ENCODE measurements at places on chromosomes 4 and X.

DNA sequence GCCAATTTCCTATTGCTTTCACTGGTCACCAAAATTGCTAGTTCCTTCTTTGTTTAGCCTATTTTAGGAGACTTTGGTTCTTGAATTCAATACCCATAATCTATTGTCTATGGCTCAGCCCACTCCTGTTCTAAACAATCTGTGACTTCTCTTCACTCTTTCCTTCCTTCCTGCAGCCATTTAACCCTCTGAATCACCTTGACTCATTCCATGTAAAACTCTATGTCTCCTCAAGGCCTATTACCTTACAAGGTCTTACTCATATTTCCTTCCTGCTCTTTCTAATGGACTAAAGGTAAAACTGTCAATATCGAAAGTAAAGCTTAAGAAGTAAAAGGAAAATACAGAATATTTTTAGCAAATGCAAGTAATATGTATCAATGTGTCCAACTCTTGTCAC, 301.6 kb downstream of the ARHGAP24 start:
- DNase-seq, result no peak

DNA sequence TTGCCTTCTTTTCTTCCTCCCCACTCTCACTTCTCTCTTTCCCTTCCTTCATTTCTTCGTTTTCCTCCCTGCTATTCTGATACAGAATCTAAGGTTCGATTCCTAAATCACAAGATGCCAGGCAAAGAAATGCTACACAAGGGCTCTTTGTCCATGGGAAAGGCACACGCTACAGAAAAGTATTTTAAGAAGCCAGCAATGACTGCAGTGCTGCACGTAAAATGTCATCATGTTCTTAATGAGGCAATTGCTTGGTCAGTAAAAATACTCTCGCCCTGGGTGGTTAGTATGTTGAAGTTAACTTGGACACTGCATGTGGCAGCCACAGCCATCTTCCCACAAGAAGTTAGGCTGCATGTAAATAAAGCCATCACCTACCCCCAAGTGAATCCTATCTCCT, 178.4 kb downstream of the DHX15 start:
- DNase-seq, result no peak

DNA sequence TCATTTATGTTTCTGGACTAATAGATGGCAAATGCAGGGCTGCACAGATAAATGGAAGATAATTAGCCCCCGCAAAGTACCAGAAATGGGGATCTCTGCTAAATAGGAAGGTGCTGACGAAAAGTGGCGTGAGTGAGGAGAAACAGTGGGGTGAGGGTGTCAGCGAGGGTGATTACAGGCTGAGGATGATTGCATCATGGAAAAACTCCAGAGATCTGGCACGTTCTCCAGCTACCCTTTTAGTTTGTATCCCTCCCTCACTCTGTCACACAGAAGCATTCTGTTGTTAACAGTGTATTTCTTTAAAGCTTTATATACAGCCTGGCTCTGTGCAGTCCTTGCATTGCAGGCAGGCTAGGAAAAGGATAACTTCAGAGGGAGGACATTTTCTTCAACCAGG, 309.6 kb upstream of the DDX53 start:
- no peak for DNase-seq

GRCh38 chr4:90503677-90504076, 376.5 kb downstream of the CCSER1 start:
- DNase-seq, result no peak

DNA sequence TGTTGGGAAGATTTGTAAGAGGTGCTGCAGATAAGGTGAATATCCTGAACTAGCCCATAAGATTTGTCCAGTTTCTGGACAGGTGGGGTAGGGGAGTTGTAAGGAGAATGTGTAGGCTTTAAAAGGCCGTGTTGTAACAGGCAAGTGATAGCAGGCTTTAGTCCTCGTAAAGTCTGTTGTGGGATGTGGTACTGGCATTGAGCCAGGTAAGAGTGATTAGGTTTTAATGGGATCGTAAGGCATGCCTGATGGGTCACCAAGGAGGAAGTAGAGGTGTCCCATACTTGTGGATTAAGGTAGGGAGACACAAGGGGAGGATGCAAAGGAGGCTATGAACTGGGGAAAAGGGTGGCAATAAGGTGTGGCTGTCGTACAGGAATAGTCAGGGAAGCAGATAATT, 256.9 kb upstream of the DKK2 start:
- DNase-seq, result no peak

- no peak for DNase-seq
These were observed 57.0 kb downstream of the HPGDS start for GRCh38 chr4:94285666-94286065.

DNA sequence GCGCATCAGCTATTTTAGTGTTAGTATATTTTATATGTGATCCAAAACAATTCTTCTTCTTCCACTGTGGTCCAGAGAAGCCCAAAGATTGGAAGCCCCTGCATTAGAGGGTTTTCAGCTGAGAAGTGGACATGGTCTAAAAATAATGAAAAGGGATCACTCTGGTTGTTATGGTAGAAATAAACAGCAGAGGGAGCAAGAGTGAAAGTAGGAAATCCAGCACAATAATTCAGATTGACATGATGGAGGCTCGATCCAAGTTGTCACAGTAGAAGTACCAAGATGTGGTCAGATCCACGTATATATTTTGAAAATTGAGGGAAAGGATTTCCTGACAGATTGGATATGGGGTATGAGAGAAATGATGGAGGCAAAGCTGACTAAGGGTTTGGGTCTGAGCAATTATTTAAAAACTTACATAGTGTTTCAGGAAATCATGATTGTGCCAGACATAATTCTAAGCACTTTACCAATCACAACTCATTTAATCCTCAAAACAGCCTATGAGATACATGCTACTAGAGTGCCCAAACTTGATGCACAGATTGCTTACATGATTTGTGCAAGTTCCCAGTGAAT, 17.0 kb upstream of the TMEM144 start:
- peak; percentile 14 for DNase-seq

- DNase-seq, result no peak
These were observed 313.8 kb upstream of the TEX13C start for GRCh38 chrX:125005863-125006262.

DNA sequence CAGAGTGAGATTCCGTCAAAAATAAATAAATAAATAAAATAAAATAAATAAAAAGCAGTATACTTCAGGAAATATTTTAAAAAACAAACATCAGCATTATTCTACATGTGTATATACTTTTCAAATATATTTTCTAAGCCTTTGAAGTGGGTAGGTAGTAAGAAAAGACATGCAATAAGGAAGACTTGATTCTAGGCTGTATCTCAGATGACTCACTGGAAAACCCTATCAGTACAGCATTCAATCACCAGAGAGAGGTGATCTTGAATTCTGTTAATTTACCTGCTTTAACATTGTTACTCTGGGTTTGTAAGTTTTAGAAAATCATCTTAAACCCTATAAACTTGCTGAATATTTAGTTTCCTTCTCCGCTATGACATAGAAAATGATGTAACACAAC, 106.6 kb upstream of the NAP1L5 start:
- DNase-seq, result no peak

GRCh38 chr4:182917182-182918043, at the start of gene DCTD:
Gene DCTD (minus strand): TSS chr4:182917386. CDS start chr4:182915568, 1,818 bp downstream.
- DNase-seq, result peak; percentile 71

GRCh38 chr4:82428969-82429727, 1.1 kb downstream of the HNRNPDL start:
- DNase-seq, result peak; percentile 92

DNA sequence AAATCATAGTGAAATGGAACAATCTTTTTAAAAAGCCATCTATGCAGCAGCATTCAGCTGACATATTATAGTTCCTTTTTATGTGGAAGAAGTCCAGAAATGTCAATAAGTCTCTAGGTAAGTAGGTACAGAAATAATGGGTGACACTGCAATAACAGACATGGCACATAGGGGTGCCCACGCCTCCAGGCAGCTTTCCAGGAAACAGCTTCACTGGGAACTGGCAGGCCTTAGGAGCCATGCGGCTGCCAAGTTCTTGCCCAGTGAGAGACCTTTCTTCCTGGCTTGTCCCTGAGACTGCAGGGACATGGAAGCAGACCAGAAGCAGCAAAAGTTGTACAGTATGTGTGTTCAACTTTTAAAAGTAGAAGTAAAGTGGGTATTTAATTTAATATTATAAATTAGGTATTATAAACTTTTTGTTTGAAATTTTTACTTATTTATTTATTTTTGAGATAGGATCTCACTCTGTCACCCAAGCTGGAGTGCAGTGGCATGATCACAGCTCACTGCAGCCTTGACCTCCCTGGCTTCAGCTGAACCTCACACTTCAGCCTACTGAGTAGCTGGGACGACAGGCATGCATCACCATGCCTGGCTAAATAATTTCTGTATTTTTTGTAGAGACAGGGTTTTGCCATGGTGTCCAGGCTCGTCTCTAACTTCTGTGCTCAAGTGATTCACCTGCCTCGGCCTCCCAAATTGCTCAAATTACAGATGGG, 12.1 kb upstream of the ETNPPL start:
- no peak for DNase-seq

DNA sequence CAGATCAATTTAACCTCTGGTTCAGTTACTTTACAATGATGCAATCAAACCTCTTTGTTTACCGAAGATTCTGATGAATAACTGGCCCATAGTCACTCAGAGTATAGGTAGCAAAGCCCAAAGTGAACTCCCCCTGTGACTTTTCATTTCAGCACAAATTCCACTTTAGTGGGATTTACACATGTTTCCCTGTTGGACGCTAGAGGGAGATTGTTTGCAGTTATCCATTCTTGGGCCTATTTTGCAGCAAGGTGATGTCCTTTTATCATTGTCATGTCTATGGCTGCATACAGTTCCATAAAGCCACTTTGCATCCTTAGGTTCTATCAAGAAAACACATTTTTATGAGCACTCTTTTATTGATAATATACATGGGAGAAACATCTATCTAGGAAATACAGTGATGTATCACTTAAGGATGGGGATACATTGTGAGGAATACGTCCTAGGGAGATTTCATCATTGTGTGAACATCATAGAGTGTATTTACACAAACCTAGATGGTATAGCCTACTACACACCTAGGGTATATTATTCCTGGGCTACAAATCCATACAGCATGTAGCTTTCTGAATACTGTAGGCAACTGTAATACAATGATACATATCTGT, 14.5 kb upstream of the DKK2 start:
- DNase-seq, result no peak

- peak; percentile 93 for DNase-seq
These were observed 759 bp downstream of the H2AZ1 start for GRCh38 chr4:99949034-99949998.

GRCh38 chrX:64394874-64395567, at the start of gene MTMR8:
Gene MTMR8 (minus strand): TSS chrX:64395452. CDS start chrX:64395363, 89 bp downstream.
- peak; percentile 77 for DNase-seq

DNA sequence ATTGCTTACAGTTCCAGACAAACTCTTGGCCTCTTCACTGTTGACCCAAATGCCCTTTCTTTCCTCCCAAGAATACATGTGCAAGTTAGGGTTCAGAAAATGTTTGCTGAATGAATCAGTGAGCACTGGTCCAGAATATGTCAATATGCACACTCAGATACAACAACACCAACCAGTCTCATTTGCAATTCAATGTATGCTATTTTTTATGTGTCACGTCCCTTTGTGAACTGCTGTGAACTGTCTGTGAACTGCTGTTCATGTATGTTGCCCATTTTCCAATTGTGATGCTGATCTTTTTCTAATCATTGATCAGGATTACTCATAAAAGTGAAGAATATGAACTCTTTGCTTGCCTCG, 17.8 kb downstream of the GAB3 start:
- DNase-seq, result no peak

DNA sequence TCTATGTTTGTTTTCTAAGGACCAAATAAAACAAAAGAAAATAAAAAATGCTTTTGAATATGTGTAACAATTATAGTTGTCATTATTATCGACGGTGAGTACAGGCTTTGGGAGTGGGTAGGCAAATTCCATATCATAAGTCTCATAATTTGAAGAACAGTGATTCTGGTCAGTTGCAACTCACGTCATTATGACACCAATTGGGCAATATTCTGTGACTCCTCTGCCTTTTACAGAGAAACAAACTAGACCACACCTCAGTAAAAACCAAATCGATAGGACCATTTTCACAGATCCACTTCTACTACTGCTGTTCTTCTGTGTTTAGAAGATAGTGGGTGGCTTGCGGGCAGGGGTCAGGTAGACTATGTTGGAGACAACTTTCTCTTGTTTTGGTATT, 250.1 kb downstream of the C4orf33 start:
- DNase-seq, result no peak

GRCh38 chr4:77913348-77913747, 50.7 kb downstream of the MRPL1 start:
- no peak for DNase-seq

GRCh38 chr4:171035909-171036308, 777.3 kb upstream of the GALNTL6 start:
- DNase-seq, result no peak

DNA sequence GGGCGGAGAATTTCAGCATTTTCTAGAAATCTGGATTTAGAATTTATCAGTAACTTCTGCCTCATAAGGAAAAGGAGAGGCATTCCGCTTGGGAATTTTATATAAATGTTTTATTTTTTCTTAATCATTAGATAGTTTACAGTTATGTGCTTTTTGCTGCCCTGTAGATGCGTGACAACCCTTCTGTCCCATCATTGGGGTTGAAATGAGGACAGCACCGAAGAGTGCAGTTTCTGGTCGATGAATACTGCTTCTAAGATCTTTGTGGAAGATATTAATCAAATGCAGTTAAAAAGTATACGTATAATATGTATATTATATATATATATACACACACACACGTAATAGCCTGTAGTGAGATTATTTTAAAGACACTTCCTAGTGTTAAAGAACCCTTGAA, 1.5 kb downstream of the RBPJ start:
- DNase-seq, result no peak

DNA sequence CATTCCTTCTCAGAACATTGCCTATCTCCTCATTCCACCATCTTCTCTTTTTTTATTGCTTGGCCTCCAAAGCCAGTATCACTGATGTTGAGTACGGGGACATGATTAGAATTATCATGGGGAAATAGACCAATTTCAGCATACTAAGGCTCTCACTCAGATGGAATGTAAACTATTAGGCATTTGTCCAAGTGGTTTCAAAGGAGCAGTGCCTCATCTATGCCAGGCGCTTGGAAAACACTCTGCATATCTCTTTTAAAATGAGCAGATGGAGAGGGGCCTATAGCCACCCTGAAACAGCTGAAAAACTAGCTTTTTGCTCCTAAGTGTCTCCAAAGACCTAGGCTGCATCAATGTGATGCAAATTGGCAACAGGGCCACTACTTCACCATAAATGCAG, 150.8 kb upstream of the DIPK2B start:
- DNase-seq, result no peak

DNA sequence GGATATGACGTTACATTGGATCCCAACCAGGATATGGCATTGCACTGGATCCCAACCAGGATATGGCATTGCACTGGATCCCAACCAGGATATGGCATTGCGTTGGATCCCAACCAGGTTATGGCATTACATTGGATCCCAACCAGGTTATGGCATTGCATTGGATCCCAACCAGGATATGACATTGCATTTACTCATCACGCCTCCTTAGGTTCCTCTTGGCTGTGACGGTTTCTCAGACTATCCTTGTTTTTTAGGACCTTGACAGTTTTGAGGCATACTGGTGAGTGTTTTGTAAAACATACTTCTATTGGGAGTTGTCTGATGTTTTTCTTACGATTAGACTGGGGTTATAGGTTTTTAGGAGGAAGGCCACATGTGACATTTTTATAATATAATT, 5.4 kb upstream of the ACSL1 start:
- DNase-seq, result no peak
